ENCODE measurements at places on chromosomes 6 and 20.

- no peak for DNase-seq
Measured at GRCh38 chr6:113208726-113209125, 648.4 kb upstream of the MARCKS start.

DNA sequence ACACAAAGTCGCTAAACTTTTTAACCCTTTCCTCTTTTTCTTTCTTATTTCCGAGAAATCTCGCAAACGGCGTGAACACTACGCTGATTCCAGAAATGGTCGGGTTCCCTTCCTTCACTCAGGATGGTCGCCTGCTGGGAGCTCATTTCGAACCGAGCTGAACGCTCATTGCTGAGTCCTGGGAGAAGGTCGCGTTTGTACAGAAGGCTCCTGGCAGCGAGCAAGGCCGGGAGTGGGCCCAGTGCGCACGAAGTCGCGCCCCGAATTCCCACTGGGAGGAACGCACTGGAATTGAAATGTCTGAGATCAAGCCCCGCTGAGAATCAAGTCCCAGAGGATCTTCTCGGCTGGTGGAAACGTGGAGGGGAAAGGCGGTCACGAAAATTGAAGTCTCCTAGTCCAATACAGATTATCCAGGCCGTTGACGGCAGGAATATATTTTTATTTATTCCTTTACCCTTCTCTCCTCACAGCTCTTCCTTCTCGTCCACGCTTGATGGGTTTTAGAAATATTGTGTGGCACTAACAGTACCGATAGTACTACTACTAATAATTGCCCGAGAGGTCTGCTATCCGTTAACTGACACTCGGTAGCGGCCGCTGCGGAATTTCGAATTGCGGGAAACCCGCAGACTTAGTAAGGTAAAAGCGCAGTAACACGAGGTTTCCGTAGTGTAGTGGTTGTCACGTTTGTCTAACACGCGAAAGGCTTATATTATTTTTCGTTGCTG, 207.2 kb upstream of the ZNF184 start:
- DNase-seq: no peak

DNA sequence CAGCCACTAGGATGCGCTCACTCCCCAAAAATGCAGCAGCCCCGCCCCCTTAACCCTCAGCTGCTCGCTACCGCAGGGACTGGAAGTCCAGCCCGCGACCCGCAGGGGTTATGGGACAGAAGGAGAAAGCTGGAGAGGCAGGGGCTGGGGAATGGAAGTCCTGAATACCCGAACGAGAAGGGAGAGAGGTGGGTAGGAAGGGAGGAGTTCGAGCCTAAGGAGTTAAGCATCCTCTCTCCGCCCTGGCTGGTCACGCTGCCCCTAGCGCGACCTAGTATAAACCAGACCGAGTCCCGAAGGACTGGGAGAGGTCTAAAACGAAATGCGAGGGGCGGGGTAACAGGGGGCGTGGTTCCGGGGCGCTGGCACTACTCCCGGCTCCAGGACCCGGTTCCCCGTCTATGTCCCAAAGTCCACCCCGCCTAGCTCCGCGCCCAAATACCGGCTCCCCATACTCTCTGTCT, 448 bp upstream of the DDAH2 start:
- DNase-seq: peak; percentile 95

- DNase-seq: no peak
Measured at GRCh38 chr20:62691487-62691886, 17.1 kb upstream of the NTSR1 start.

DNA sequence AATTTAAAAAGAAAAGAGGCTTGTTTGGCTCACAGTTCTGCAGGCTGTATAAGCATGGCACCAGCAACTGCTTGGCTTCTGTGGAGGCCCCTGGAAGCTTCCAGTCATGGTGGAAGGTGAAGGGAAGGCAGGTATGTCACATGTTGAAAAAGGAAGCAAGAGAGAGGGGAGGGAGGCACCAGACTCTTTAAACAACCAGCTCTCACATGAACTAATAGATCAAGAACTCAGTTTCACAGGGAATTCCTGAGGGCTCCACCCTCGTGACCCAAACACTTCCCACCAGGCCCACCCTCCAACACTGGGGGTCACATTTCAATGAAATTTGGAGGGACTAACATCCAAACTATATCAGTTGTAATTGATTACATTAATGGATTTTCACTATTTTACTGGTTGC, 127.9 kb upstream of the MLIP start:
- no peak for DNase-seq

DNA sequence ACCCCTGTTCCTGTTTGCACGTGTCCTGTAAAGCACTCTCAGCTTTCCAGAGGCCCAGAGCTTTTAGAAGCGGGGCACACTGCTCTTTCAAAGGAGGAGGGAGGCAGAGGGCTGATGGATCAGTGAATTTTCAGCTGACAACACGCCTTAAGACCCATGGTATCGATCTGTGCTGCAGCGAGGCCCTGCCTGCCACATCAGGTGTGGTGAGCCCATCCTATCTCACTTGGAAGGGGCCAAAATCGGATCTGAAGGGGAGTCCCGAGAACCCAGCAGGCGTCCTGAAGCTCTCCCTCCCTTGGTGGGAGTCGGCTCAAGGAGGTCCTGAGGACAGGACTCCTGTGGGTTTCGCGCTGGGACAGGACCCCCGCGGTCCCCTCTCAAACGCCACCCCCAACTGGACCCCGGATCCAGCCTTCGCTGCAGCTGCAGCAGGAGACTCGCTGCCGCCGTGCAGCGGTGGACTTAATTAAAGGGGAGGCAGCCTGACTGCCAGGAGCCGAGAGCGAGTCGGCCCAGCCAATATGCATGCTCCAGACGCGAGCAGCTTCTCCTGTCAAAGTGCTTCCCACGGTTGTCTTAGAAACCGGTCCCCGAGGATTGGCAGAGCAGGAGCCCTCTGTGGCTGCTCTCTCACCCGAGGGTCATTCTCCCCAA, 580.0 kb upstream of the ZNF337 start:
- no peak for DNase-seq

- DNase-seq: peak; percentile 77
Measured at GRCh38 chr20:57399587-57400155, 8.5 kb downstream of the RBM38 start.

- no peak for DNase-seq
Measured at GRCh38 chr6:166166314-166167257, 1.1 kb downstream of the TBXT start.

DNA sequence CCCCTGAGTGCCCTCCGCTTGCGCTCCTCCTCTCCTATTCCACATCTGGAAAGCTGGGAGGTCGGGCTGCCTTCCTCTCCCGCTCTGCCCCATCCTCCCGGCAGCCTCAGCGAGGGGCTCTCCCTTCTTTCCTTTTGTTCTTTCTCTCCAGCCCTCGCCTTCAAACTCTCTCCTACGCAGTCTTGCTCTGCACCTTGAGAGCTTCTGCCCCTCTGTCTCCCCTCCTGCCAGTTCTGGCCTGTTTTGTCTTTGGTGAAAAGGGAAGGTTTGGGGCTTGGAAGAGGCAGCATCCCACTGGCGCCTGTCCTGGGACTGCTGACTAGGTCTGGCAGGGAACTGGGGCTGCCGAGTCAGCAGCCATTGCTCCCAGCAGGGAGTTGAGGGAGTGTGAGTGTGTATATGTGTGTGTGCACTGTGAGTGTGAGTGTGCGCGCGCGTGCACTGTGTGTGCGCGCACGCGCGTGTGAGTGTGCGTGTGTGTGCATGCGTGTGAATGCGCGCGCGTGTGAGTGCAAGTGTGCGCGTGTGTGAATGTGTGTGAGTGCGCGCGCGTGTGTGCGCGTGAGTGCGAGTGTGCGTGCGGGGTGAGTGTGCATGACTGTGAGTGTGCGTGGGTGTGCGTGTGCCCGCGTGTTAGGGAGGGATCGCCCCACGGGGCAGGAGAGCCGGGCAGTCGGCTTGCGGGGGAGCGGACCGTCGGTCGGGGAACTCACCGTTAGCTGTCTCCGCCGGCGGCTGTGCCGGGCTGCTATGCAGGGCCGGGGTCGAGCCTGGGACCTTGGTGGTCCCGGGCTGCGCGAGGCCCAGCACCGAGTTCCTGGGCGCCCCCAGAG, 523 bp downstream of the CPXM1 start:
- no peak for DNase-seq

GRCh38 chr6:6176127-6176526, 144.3 kb downstream of the F13A1 start:
- no peak for DNase-seq

DNA sequence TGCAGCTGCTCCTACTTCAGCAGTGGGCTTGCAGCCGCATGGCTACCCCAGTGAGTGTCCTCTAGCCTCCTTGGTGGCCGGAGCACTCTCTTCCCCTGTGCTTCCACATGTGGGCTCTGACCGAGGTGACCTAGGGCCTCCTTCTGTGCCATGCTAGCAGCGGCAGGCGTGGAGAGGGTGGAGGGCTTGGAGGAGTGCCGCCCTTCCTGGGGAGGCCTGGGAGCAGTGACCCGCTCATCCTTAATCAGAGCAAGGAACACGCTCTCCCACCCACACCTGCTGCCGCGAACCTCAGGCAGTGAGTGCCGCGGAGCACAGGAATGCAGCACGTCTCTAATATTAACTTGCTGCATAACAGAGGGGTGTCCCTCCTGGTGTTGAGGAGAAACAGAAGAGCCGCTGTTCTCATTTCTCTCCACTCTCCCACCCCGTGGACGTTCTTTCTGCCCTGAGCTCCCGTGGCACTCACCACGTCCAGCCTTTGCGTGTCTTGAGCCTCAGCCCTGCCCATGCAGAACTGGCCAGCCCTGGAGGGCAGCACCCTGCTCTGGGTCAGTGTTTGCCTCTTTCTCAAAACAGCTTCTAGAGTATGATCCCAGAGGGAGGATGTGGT, 31.9 kb downstream of the DUSP22 start:
- no peak for DNase-seq

GRCh38 chr6:160192840-160193239, 65.8 kb downstream of the SLC22A2 start:
- no peak for DNase-seq

DNA sequence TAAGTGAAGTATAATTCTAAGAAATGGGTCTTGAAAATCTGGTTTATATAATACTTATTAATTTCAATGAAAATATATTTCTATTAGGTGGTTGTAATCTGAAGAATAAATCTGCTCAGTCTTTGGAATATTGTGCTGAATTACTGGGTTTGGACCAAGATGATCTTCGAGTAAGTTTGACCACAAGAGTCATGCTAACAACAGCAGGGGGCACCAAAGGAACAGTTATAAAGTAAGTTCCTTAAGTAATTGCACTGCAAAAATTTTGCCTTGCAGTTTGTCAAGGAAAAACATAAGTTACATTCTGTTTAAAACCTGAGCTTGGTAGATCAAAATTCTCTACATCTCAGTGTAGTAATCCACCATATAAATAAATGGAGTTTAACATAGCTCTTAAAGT, 106.0 kb downstream of the MYO6 start:
- peak; percentile 87 for DNase-seq

GRCh38 chr20:58113716-58114115, 114.7 kb downstream of the ANKRD60 start:
- no peak for DNase-seq

- no peak for DNase-seq
Measured at GRCh38 chr6:100706491-100706890, 174.6 kb downstream of the ASCC3 start.

DNA sequence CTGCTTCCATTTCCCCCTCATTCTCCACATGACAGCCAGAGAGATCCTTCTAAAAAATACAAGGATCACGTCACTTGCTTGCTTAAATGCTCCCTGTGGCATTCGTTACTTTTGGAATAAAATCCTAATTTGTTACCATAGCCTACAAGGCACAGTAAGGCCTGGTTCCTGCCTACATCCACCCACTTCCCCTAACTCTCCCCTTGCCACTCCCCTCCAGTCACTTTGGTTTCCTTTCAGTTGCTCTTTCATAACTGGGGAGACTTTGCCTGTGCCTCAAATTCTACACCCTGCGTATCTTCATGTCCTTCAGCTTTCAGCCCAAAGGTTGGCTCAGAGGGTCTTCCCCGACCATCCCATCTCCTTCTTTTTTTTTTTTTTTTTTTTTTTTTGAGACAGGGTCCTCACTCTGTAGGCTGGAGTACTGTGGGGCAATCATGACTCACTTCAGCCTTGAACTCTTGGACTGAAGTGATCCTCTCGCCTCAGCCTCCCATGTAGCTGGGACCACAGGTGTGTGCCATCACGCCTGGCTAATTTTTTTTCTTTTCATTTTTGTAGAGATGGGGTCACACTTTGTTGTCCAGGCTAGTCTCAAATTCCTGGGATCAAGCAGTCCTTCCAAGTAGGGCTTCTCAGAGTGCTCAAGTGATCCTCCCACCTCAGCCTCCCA, 12.5 kb downstream of the ID1 start:
- no peak for DNase-seq

DNA sequence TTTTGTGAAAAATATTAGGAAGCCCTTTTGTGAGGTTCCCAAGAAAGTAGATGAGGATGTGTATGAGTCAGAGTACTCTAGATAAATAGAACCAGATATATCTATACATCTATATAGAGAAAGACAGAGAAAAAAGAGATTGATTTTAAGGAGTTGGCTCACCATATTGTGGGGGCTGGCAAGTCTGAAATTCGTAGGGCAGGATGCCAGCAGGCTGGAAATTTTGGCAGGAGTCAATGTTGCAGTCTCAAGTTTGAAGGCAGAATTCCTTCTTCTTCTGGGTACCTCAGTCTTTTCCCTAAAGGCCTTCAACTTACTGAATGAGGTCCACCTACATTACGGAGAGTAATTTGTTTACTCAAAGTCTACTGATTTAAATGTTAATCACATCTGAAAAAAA, 65.3 kb upstream of the SAMD3 start:
- DNase-seq: no peak

DNA sequence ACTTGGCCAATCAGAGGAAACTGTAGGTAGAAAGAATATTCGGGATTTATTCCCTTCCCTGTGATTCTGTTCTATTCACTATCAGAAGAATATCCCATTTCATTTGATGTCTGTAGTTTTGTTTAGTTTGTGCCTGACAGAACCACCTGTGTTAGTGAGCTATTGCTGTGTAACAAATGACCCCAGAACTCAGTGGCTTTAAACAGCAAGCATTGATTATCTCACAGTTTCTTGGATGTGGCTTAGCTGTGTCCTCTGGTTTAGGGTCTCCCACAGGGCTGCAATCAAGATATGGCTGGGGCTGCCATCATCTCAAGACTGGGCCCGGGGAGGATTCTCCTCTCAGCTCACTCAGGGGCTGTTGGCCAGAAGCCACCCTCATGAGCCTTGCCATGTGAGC, 143.7 kb downstream of the ZDHHC14 start:
- DNase-seq: no peak

DNA sequence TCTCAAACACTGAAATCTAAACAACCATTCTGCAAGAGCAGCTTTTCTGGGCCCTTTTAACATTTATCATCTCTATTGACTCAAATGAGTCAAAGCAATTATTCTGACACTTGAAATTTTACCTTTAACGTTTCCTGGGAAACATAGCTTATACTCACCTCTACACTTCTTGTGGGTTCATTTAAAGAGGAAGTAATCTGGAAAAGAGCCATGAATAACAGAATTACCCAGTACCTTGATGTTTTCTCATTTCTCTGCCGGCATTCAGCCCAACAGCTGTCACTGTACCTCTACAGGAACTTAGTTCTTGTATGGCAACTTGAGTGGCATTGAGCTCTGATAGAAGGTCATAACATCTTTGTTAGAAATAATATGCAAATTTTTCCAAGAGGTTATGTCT, 272.2 kb downstream of the KCNQ5 start:
- no peak for DNase-seq

Data from Karpas-422 (cell line).